AG08395 (cell line): ENCODE measurements at places on chromosomes 5 and 9.

GRCh38 chr9:127553793-127554192, 58.3 kb upstream of the STXBP1 start:
- DNase-seq, result no peak

GRCh38 chr5:4027088-4027734, 431.6 kb downstream of the IRX1 start:
- DNase-seq, result no peak

- no peak for DNase-seq
Observed at GRCh38 chr5:102863764-102864560, 108.9 kb downstream of the PAM start.

DNA sequence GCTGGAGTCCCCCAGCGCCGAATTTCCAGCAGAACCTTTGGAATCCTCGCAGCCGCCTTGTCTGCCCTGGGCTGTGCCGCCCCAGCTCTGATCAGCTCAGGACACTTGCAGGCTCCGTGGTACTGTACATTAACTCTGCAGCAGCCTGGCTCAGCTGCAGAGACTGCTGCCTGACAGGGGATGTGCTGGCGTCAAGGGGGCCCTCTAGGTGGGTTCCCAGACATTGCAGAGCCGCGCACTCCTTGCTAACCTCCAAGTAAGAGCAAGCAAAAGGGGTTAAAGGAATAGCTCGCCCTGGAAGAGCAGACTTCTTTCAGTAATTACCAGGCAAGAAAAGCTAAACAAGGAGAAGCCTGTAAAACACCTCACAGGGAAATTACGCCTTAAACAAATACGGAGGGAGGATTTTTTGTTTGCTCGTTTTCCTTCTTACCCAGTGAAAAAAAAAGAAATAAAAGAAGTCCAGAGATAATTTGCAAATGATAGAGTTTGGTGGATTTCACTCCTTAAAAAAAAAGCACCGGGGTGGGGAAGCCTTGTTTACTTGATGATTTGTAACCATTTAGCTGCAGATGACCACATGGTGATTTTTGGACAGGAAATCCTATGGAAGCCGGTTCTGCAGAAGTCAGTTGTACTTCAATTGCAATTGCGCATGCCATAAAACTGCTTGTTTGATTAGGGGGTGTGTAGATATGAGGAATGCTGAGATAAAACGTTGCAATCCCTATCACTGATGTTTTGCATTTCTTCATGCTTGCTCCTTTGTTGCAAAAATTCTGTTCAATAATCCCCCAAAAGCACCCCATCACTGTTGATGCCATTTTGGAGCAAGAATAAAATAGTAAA, 305.8 kb downstream of the PDE4D start:
- peak; percentile 70 for DNase-seq

DNA sequence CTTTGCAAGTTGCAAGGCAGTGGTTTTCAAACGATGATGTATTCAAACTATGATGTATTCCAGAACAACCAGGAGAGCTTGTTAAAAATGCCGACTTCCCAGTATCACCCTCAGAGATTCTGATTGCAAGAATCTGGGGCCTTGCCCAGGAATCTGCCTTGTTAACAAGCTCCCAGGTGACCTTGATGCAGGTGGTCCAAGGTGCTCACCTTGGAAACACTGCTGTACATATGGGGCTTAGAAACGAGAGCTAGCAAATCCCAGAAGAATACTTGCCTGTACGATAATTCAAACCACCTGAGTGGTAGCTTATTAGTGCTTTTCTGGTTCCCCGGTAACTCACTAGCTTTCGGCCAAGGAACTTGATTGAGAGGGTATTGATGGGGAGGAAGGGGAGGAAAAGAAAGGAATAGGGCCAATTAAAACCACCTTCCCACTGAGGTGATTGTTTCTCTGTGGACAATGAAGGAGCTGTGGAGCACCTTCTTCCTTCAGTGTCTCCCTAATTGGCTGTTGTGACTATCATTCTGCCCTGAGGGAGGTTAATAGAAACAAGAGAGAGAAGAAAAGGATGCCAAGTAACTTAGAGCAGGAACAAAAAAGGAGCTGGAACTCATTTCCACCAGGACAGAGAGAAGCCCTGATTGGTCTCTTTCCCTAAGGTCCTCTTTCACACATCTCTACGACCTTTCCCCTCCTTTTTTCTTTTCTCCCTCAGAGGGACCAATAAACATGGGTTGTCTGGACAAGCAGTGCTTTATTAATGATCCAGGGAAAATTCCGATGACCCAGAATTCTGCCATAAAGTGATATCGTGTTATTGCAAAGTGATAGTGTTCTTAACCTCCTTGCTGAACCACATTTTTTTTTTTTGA, 218.8 kb downstream of the TMEM167A start:
- no peak for DNase-seq

DNA sequence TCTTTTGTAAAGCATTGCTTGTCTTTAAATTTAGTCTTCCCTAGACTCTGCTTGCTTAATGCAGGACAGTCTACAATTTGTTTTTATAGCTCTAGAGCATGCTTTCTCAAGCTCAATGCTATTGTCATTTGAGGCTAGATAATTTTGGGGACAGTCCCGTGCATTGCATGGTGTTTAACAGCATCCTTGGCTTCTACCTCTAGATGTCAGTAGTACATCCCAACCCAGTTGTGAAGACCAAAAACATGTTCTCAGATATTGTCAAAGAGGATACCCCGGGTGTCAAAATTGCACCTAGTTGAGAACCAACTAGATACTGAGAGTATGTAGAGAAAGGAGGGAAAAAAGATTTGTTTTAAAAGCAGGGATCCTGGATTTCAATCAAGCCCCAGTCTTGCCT, 277.5 kb downstream of the CEMIP2 start:
- peak; percentile 5 for DNase-seq

DNA sequence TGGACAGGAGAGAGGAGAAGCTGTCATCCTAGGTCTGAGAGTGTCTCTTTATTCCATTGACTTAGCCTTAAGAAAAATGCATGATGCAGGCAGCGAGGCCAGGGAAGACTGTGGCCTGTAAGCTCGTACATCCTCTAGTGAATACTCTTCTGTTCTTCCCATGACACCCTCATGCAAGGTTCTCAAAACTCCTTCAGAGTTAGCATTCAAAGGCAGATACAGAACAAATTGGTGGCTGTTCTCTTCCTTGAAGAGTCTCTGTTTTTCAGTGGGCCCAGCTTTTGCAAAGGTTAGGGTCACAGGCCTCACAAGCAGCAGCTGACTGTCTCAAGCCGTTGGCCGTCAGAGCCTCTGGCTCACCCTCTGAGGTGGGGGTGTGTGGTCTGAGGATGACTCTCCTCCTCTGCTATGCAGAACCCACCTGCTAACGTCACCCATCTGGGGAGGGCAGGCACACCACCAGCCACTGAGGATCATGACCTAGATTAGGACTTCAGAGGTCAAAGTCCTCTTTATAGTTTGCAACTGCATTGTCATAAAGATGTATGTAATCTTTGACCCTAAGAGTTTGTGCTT, 15.1 kb downstream of the ADCY2 start:
- no peak for DNase-seq

- no peak for DNase-seq
Observed at GRCh38 chr9:34825775-34826174, 115.8 kb upstream of the CCL21 start.

GRCh38 chr9:77832639-77833038, 184.5 kb upstream of the GNA14 start:
- DNase-seq, result no peak

DNA sequence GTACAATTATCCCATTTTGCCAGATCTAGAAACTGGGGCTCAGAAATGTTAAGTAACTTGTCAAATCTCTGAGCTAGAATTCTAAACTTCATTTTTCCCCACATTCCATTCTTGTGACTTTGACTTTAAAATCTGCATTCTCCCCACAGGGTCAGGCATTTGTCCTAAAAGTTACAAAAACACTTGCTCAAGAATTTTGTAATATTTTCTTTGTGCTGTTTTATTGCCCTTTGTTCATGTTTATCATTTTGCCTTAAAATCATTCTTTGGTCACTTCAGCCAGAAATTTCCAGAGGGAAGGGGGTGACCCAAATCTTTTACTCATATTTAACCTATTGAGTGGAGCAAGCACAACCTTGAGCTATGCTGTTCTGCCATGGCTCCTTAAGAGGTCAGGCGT, 120.1 kb upstream of the CCL21 start:
- DNase-seq, result no peak

- DNase-seq, result no peak
Observed at GRCh38 chr5:112127861-112128260, 291.2 kb downstream of the EPB41L4A start.

- no peak for DNase-seq
Observed at GRCh38 chr5:542319-543311, 18.4 kb upstream of the SLC9A3 start.

GRCh38 chr9:3277200-3277599, 248.6 kb downstream of the RFX3 start:
- DNase-seq, result no peak
